Muscle of leg (tissue), 16 donors: ENCODE measurements at places on chromosomes 4 and X. TPM values are rescaled to one million over a fixed set of nuclear protein-coding genes. Genes with fewer than 3 reads are reported as not detected.

TECRL gene
- 22.0 TPM for polyA plus RNA-seq

TRPC5OS gene
- polyA plus RNA-seq: 0.16 TPM

PASD1 gene
- polyA plus RNA-seq: not detected

CENPVL2 gene
- not detected for polyA plus RNA-seq

GNRHR gene
- 0.24 TPM for polyA plus RNA-seq

NLGN4X gene
- polyA plus RNA-seq: 2.8 TPM

MAGEA2 gene
- not detected for polyA plus RNA-seq

GRCh38 chr4:5979981-5980380, 38.2 kb downstream of the C4orf50 start:
- DNase-seq: no peak

DNA sequence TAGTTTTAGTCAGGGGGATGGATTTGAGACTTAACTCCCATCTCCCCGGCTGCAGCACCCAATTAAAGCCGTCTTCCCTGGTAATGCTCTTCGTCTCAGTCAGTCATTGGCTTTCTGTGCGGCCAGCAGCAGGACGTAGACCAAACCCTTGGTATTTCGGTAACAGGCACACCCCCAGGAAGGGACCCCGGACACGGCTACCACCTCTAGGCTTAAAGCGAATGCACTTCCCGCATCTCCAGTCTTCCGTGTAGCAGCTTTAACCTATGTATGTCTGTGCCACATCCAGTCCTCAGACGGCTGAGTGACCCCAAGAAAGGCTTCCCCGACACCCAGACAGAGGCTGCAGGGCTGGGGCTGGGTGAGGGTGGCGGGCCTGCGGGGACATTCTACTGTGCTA, 1.5 kb upstream of the CTAG2 start:
- DNase-seq: no peak

DNA sequence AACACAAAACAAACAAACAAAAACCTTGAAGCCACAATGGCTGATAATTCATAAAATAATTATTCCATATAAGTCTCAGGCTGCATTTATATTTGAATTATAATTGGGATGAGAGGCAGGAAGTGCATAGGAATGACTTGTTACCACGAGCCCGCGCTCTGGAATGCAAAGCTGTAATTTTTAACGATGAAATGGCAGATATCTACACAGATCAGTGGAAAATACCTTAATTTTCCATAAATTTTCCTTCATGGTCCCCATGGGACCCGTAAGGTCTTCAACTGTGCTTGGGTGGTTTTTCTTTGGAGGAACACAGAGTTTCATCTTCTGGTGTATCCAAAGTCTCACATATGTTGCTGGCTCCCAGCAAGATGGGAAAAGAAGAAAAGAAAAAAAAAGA, 226.8 kb downstream of the SHOX start:
- DNase-seq: no peak

DNA sequence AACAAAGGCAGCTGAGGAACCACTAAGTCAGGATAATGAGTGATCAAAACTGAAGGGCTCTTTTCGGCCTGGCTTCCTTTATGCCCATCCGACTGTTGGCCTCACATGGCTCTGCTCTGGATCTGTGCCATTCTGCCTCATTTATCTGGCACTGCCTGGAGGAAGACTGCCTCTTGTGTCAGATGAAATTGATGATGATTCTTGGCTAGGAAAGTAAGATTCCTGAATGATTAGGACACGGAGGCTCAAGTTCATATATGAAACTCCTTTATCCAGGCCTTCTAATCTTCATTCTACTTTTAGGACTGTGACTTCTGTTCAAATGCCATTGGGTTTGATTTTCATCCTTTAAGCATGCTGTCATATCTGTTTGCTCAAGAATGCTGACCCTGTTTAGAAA, 475.4 kb upstream of the RPS6KA3 start:
- DNase-seq: peak; percentile 47

DNA sequence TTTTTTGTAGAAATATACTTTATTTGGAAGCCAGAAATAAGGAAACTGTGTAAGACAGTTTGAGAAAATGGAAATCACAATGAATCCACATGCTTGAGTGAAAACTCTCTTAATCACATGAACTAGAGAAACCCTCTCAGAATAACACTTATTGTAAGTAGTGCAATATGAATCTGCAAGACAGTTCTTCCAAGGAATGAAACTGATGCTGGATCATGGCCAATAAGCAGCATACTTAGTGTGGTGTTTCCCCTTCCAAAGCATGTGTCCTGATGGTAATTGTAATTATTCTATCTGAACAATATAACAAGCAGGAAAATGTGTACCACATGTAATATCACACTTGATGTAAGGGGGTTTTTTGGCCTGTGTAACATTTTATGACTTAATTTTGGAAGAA, 1870.5 kb upstream of the TENM3 start:
- DNase-seq: peak; percentile 44

DNA sequence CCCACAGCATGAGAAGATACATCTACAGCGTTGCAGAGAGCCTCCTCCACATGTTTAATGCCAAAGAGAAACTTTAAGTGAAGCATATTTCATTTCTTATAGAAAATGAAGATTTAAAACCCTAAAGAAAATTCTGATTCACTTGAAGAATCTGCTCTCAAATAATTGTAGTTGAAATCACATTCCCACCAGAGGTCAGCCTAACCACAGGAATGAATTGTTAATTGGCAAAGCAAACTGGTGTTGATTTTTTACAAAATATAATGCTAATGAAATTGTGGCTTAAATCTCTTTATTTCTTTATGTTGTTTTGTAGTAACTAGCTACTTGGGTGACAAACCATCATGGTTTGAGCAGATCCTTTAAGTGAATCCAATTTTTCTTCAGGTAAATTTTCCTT, 31.1 kb upstream of the WDR17 start:
- DNase-seq: peak; percentile 68

DNA sequence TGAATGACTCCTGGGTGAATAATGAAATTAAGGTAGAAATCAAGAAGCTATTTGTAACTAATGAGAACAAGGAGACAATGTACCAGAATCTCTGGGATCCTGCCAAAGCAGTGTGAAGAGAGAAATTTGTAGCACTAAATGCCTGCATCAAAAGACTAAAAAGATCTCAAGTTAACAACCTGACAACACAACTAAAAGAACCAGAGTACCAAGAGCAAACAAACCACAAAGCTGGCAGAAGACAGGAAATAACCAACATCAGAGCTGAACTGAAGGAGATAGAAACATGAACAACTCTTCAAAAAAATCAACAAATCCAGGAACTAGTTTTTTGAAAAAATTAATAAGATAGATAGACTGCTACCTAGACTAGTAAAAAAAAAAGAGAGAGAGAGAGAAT, 8.4 kb downstream of the CFAP299 start:
- DNase-seq: no peak

GRCh38 chrX:30065226-30065625, 150.1 kb upstream of the MAGEB2 start:
- no peak for DNase-seq
